BJ (cell line): ENCODE measurements at places on chromosomes 3 and 15. TPM values are rescaled to one million over a fixed set of nuclear protein-coding genes. Genes with fewer than 3 reads are reported as not detected.

DBR1 gene
- 6.0 and 7.1 TPM in 2 replicates for polyA plus RNA-seq

MYH15 gene
- 0.02 TPM in 2 replicates for polyA plus RNA-seq

GOLGA8T gene
- 0.10 TPM in 1 of 2 replicates, not detected in the other for polyA plus RNA-seq

GOLGA6L10 gene
- 0.44 and 0.63 TPM in 2 replicates for polyA plus RNA-seq

TMEM45A gene
- polyA plus RNA-seq, result 35.1 and 68.4 TPM in 2 replicates

SMCO1 gene
- polyA plus RNA-seq, result not detected in 2 replicates

SCN11A gene
- polyA plus RNA-seq, result 0.02 and 0.04 TPM in 2 replicates

EXOG gene
- 7.5 and 11.8 TPM in 2 replicates for polyA plus RNA-seq

TRPM1 gene
- 0.18 and 0.44 TPM in 2 replicates for polyA plus RNA-seq

FRMD5 gene
- 0.83 and 0.96 TPM in 2 replicates for polyA plus RNA-seq

TMCO5A gene
- not detected in 2 replicates for polyA plus RNA-seq

CFAP100 gene
- not detected in 2 replicates for polyA plus RNA-seq
